ENCODE measurements at places on chromosomes 2 and 18.

DNA sequence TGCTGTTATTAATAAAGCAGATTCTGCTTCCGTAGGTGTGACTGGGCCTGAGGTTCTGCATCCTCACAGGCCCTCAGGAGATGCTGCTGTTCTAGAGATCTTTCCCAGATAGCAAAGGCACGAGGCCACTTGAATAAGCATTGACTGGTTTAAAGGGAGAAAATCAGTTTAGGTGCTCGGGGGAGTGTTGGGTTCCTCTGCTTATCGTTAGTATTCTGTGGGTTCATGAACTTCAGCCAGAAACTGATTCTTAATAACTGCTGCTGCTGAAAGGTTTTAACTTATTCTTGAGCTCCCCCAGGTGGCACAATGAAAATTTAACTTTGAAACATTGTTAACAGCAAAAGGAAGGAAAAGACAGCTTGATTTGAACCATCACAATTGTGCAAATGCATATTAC lies 56.9 kb downstream of the ITGA6 start:
- DNase-seq: peak; percentile 58

DNA sequence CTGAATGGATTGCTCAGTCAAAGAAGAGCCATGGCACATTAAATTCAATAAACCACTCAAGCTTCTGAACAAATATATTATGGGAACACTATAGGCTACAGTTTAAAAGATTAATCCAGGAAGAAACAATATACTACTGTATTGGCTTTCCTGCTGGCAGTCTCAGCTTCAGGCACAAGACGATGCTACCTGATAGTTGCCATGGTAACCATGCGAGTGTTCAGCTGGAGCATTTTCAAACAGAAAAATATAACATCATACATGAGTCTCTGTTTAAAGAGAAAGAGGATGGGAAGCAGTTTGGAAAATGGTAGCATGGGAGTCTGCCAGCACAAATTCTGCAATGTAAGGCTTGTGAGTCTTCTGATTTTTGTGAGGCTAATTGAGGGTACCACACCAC lies 65.9 kb upstream of the CPO start:
- DNase-seq: no peak

- no peak for DNase-seq
Measured at GRCh38 chr2:239566162-239566994, 165.6 kb upstream of the HDAC4 start.

GRCh38 chr2:41892476-41892875 lies 155.3 kb upstream of the PKDCC start:
- no peak for DNase-seq

DNA sequence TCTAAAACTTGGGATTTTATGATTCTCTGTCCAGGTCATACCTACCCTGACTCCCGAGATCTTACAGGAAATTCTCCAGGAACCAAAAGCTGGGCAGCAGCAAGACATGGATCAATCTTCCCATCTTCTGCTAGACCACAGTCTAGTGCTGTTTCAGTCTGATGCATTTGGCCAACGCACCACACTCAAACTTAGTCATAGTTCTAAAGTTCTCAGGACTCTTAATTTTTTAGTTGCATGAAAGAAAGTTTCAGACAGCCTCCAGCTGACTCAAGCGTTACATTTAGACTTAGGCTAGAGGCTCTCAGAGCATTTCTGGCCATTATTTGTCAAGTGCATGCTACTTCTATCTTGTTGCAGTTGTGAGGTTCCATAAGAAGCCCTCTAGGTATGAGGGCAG lies 230.1 kb upstream of the CCDC150 start:
- DNase-seq: peak; percentile 27

GRCh38 chr18:23825978-23826405 lies 136.7 kb downstream of the LAMA3 start:
- peak; percentile 63 for DNase-seq

GRCh38 chr2:188720811-188721605 lies 253.2 kb upstream of the COL3A1 start:
- DNase-seq: peak; percentile 30

DNA sequence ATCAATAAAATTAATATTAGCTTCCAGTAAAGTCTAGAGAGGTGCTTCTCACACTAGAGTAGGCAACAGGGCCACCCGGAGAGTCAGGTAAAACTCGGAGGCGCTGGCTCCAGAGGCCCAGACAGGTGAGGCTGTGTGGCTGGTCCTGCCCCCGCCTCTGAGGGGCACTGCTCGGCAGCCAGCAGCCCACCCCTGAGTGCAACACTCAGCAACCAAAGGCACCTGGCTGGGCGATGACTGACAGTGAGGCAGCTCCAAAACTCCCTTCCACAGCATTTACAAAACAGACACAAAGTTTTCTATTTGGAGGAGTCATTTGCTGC lies 138.8 kb upstream of the ID2 start:
- DNase-seq: no peak

- DNase-seq: no peak
Measured at GRCh38 chr18:44856157-44856556, 175.5 kb downstream of the SETBP1 start.

GRCh38 chr2:1482253-1482675 lies 69.0 kb downstream of the TPO start:
- no peak for DNase-seq

DNA sequence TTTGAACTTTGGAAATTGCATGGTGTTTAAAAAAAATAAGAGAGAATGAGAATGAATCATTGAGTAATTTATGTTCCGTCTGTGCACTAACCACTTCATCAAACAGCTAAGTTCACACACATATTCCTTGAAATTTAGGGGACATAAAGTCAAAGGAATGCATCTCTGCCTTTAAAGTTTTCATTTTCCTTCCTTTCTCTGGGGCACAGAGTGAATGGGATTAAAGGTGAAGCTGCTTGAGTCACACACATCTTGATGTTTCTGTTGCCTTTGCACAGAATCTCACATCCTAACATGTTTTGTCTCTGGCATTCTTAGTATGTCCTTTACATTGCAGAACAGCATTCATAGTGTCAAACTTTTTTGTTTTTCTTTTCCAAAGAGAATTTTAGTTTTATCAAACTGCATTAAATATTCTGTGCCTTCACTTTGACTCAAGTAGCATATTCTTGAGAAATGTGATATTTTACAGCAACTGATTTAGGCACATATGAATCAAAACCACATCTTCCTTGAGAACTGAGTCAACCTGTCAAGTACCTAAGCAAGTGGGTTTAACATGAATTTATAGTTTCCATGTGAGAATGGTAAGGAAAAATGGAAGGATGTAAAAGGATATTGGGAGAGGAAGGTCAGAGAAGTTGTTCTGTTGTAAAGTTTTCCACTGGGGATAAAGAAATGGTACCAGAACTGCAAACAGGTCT lies 169.1 kb upstream of the THUMPD2 start:
- peak; percentile 41 for DNase-seq

GRCh38 chr2:138237667-138238384 lies 263.7 kb upstream of the SPOPL start:
- DNase-seq: no peak

GRCh38 chr2:135248611-135249010 lies 196.5 kb downstream of the RAB3GAP1 start:
- no peak for DNase-seq

- DNase-seq: no peak
Measured at GRCh38 chr2:61018318-61018755, 282 bp upstream of the PUS10 start.

DNA sequence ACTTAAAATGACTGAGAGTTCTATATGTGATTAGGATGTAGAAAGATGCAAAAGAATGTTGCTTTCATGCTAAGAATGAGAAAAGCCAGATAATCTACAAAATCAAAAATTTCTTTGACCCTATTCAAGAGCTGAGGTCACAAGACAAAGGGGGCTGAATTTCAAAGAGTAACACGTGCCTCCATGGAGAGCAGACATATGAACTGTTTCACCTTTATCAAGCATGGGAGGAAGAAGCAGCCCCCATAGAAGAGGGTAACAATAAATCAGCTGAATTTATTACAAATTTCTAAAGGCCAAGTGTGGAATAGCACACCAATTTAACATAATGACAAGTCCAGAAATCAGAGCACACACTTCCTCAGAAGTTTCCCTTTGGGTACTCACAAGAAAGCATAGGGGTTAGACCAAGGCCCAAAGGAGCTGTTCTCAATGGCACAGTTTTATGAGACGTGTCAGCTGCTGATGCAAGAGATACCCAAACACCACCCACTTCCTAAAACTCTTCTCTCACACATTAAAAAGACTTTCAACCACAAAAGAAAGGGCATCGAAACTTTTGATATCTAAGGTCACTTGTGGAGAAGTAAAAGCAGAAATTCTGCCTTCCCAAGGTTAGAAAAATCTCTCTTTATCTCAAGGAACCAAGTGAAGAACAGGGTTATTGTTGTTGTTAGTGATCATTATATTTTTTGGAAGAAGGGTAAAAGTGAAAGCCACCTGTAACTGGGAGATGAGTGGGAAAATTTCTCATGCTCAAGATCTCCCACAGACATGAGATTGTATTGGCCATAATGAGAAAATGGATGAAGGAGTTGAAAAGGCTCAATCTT lies 950.1 kb downstream of the TRIB2 start:
- no peak for DNase-seq

DNA sequence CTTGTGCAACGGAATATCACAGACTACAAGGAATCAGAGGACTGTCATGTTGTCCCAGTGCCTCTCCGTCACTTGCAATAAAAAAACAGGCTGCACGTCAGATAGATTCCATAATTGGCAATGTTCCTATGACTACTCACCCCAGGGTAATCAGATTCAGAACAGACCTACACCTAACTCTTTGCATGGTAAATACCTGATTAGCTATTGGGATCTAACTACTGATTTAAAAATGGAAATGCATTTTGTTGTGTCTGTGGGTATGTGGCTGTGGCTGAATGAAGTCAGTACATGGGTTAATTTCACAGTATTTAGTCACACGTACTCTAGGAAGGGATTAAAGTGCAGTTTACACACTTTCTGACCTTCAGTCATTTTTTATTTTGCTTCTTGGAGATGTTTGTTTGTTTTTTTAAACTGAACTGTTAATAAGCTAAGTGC lies 91.7 kb downstream of the SCN3A start:
- DNase-seq: no peak

GRCh38 chr2:76867854-76868253 lies 654.3 kb downstream of the LRRTM4 start:
- DNase-seq: no peak

- DNase-seq: no peak
Measured at GRCh38 chr2:28311660-28312249, 80.9 kb upstream of the FOSL2 start.

GRCh38 chr2:203578759-203579643 lies 43.9 kb upstream of the RAPH1 start:
- peak; percentile 40 for DNase-seq

DNA sequence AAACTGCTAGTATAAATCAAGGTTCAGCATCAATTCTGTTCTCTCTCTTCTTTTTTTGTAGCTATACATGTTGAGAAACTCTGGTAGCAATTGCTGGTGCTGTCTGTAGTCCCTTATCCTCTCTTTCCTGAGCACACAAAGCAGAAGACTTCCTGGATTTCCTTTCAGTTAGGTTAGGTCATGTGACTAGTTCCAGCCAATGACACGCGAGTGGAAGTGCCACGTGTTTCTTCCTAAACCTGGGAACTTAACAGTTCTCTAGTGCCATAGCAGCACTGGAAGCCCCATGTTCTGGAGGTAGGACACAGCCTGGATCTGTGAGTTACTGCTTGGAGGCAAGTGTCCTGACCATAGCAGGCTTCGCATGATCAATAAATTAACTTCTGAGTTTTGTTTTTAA lies 125.9 kb downstream of the PLA2R1 start:
- DNase-seq: no peak

- peak; percentile 43 for DNase-seq
Measured at GRCh38 chr2:238947920-238948710, 100.2 kb downstream of the TWIST2 start.

DNA sequence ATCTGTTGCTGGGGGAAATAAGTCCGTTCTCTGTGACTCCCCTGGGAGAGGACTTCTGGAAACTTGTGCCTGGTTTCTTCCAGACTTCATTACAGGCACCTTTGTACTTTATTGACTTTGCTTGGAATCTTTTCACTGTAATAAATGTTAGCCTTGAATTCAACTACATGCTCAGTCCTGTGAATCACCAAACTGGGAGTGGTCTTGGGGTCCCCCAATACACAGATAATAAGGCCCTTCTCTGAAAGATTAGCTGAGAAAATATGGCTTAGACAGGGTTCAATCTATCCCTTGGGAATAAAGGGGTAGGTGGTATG lies 48.7 kb upstream of the KIDINS220 start:
- no peak for DNase-seq

DNA sequence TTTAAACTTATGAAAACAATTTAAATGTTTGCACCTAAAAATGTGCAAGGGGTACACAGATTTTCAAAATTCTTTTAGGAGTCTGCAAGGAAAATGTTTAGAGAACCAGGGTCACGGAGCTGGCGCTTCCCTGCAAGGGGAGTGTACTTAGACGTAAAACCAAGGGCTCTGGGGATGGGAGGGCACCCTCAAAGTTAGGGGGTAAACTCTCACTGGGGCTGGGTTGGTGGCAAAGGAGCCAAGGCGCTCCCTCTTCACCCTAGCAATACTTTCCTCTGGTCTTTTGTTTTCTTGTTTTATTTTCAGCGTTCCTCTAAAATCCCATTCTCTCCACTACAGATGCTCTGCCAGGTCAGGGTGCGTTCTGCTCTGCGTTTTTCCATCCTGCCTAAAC lies 20.0 kb downstream of the TMEM247 start:
- DNase-seq: no peak

GRCh38 chr18:60893355-60894097 lies 439.7 kb upstream of the CDH20 start:
- peak; percentile 27 for DNase-seq

DNA sequence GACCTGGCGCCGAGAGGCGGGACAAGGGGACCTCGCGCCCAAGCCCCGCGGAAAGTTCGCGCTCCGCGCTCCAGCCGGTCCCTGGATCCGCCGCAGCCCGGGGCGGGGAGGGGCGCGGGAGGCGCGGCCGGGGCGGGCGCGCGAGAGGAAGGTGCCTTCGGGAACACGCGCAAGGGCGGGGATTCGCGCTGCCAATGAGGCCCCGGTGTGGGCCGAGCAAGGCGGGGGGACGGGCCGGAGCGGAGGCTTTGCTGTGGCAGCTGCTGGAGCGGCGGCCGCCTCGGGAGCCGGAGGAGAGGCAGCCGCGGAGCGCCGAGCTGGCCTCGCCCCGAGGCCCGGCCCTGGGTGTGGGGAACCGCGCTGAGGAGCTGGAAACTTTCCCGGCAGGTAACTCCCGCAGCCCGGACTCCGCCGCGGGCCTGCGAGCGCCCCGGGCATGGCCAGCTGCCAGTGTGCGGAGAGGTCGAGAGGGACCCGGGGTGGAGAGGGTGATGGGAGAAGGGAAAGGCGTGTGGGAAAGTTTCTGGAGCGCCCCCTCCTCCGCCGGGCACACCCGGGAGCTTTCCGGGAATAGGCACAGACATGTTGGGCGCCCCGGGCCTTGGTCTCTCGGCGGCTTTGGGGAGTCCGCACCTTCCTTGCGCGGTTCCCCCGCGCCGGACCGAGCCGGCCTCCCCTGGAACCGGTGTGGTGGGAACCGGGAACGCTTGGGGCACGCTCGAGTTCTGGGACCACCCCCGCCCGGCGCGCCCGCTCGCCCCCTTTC lies at the start of gene TANC1:
TSS of gene TANC1 (plus strand) at position 245 of the 766 bp plus-strand sequence. CDS start 97,271 bp downstream, outside the sequence.
- DNase-seq: peak; percentile 98
